NCI-H1048 (cell line): ENCODE measurements at places on chromosomes 11 and 22.

GRCh38 chr22:41899992-41900651 lies 14.8 kb downstream of the SHISA8 start:
- no peak for DNase-seq

DNA sequence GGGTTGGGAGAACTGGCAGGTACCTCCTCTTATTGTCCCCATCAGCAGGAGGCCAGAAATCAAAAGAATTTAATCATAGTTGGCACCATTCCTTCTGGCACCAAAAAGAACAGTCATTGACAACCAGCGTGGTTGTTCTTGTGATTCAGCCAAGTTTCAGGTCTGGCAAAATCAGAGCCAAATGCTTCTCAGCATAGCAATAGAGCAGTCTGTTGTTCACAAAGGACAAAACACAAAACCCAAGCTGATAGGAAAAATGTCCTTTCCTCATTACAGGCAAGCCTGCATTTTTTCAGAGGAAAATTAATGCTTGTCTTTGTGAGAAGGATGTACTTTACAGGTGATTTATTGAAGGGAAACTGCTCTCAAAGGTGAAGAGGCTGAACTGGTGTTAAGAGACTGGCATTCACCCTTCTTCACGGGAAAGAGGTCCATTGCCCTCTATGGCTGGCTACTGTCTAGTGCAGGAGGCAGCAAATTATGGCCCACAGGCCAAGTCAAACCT lies 241.8 kb upstream of the ARHGAP42 start:
- DNase-seq = no peak

- no peak for DNase-seq
Observed at GRCh38 chr11:2837096-2837601, 48.4 kb downstream of the CDKN1C start.

GRCh38 chr11:96054870-96055705 lies 131.2 kb upstream of the MTMR2 start:
- DNase-seq = no peak

DNA sequence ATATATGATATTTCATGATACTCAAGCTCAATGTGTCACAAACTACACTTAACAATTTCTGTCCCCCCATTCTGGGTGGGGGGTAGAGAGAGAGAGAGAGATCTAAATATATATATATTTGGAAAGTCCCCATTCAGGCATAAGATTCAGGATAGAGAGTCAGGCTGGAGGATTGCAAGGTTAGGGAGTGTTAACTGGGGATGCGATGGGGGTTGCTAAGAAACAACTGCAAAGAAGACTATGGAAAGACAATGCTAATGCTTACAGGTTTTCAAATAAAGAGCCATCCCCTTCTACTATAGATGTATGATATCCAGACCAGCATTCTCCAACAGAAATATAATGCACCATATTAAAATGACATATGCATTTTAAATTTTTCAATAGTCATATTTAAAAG lies 79.2 kb upstream of the OR5AK2 start:
- DNase-seq = no peak

GRCh38 chr11:32940865-32941264 lies 48.3 kb downstream of the QSER1 start:
- DNase-seq = no peak

GRCh38 chr11:80586464-80586863 lies 1145.6 kb upstream of the TENM4 start:
- DNase-seq = no peak

- no peak for DNase-seq
Observed at GRCh38 chr11:14111496-14111895, 149.0 kb downstream of the SPON1 start.

GRCh38 chr11:19419021-19419750 lies 178.4 kb upstream of the E2F8 start:
- no peak for DNase-seq

DNA sequence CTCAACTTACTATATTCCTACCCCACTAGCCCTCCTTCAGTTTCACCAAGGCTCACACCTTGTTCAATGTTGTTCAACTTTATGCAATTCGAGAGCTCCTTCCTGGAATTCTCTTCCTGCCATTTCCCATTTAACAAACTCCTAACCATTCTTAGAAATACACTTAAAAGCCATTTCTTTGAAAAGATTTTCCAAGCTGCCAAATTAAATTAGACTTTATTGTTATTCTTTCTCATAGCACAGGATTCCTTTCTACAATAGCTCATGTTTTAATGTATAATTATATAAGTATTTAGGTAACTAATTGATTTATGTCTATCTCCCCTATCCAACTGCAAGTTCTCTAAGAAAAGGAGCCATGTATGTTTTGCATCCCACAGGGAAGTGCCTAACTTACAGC lies 52.7 kb upstream of the CTSC start:
- no peak for DNase-seq

GRCh38 chr22:27596133-27596870 lies 205.3 kb downstream of the MN1 start:
- DNase-seq = no peak

DNA sequence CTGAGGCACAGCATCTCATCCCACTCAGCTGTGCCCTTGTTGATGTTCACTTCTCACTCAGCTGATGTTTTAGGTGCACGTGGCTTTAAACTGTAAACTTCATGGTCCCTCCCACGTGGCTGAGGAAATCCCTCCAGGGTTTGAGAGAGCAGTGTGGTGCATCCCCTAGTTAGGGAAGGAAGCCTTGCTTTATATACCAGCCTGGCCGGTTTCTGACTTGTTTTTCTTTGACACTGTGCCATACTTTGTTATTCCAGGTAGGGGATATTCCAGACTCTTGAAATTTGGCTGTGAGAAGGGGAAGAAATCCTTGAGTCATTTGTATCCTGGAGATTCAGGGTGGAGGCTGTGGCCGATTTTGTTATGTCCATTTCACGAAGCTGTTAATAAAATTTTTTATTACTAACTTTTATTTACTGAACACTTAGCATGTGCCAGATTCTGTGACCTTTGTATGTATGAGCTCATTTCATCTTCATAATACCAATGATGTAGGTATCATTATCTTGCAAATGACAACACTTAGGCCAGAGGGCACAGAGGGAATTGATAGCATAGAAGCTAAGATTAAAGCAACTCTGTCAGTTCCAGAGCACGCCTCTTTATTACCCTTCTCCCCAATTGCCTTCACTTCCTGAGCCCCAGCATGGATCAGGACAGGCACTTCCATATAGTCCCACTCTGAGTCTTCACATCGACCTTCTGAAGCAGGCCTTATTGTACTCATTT lies 116.6 kb downstream of the NAV2 start:
- DNase-seq = no peak
